ENCODE measurements at places on chromosomes 12 and 14.

GRCh38 chr14:69644814-69645213 lies 33.4 kb downstream of the SUSD6 start:
- no peak for DNase-seq

DNA sequence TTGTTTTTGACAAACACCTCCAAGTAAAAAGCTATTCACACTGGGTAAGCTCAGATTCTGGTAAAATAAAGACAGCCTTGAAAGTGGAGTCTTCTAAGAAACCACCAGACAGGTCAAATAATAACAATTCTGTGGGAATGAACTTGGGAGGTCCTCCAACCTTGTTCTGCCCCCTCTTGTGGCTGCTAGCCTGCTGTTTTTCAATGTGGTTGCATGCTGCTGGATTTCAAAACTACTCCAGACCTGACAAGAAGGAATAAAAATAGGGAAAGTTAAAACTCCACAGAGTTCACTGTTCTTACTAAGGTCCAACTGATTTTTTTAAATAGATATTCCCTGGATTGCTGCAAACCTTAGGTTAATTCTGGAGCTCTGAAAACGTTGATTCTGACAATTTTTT lies 32.2 kb upstream of the RIN3 start:
- no peak for DNase-seq

DNA sequence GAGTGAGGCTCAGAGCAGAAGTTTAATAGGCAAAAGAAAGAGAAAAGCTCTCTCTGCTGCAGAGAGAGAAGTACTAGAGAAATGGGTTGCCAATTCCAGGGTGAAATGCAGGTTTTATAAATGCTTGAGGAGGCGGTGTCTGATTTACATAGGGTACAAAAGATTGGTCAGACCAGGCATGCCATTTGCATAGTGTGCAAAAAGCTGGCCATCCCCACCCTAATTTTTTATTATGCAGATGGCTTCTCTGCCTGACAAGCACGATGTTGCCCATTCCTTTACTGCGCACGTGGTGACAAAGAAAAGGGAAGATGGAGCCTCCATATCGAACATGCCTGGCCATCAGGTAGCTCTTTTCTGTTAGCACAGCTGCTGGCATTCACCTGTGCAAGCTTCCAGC lies 209.3 kb upstream of the PPFIA2 start:
- no peak for DNase-seq

DNA sequence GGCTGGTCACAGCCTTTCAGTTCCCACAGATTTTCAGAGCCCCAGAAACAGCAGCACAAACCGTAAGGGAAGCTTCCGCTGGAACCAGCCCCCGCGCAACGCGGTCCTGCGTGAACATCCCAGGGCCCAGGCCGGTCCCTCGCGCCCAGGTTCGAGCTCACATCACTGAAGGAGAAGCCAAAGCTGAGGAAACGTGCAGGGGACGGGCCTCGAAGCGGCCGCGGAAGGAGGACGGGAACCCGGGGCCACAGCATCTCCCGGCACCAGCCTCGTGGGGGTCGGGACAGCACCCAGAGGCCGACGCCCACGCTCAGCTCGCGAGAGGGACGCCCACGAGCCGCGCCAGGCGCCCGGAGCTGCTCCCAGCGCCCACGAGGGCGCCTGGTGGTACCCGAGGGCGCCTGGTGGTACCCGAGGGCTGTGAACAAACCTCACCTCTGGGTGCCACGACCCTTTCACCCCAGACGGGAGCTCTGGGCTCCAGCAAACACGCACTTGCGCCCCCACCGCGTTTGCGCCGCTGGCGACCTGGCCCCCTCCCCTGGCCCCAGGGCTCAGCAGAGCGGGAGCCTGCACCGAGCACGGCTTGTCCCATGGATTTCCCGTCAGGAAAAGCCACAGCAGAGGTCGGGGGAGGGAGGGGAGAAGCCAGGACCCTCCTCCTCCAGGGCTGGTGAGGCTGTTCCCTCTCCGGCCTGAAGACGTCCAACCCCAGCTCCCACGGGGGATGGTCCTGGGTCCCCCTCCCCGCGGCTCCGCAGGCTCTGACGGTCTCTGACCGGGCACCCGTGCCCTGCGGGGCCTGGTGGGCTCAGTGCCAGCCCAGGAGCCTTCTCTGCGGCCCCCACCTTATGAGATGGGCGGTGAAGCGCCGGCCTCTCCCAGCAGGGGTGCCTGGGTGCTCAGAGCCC lies 6.9 kb downstream of the LRCOL1 start:
- no peak for DNase-seq

DNA sequence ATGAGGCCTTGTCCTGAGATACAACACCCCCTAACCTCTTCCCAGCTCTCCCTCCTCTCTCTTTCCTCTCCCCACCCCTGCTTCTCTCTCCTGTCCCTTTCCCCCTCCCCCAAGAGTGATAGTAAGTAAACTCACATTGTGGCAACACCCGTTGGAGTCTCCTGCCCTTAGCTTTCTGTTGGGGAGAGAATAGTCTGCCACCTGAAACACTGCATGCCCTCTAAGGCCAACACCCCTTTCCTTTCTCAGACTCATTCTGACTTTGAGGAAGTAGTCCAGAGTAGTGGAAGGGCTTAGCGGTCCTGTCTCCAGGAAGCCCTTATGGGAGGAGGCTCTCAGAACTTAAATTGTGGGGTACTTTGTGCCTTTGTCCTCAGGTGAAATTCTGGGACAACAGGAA lies 95.2 kb downstream of the PRKCH start:
- no peak for DNase-seq

DNA sequence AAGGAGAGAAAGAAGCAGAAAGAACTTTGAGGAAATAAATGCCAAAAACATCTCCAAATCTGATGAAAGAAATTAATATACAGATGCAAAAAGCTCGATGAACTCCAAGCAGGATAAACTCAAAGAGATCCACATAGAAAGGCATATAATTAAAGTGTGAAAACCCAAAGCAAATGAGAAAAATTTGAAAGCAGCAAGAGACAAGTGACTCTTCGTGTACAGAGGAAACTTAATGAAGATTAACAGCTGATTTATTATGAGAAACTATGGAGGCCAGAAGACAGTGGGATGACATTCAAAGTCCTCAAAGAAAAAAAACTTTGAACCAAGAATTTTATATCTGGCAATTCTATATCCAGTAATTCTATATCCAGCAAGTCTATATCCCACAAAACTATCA lies 163.0 kb upstream of the TMCC3 start:
- DNase-seq, result no peak

- DNase-seq, result no peak
Measured at GRCh38 chr12:79451978-79452377, 238.8 kb downstream of the PAWR start.

- no peak for DNase-seq
Measured at GRCh38 chr12:68158432-68158831, 1.1 kb downstream of the IFNG start.

DNA sequence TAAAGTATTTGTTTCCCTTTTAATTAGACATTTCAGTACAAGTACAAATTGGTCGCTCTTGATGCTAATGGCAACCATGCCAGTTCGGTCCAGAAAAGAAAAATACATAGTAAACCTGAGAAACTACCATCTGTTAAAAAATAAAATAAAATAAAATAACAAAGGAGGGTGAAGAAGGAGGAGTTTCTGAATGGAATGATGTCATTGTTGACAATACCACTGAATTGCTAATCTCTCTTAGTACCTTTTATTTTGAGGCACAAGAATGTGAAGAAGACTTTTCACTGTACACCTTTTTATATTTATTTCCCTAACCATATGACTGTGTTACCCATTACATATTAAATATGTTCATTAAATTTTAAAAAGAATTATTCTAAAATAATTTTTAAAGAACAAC lies 19.5 kb downstream of the SPX start:
- no peak for DNase-seq

- no peak for DNase-seq
Measured at GRCh38 chr14:56949828-56950227, 139.5 kb upstream of the OTX2 start.

- DNase-seq, result no peak
Measured at GRCh38 chr12:38025916-38026315, 290.7 kb upstream of the ALG10B start.

DNA sequence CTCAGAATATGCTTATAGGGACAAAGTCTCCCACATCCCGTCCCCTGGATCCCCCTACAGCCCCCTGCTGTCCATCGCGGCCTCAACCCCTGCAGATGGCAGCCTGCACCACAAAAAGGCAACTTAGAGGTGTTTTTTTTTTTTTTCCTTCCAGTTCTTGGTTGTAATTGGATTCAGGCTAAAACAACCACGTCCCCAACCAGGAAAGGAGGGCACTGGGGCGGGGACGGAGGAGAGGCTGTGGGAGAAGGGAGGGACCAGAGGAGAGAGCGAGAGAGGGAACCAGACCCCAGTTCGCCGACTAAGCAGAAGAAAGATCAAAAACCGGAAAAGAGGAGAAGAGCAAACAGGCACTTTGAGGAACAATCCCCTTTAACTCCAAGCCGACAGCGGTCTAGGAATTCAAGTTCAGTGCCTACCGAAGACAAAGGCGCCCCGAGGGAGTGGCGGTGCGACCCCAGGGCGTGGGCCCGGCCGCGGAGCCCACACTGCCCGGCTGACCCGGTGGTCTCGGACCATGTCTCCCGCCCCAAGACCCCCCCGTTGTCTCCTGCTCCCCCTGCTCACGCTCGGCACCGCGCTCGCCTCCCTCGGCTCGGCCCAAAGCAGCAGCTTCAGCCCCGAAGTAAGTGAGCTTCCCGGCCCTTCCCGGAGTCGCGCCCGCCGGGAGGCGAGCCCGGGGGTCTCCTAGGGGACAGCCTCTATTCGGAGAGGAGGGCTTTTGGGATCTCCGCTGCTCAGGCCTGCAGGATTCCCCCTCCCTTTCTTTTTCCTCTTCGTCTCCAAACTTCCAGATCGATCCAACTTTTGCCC lies at the start of gene MMP14:
TSS of gene MMP14 (plus strand) at position 285 of the 813 bp plus-strand sequence. CDS start at position 518, 233 bp downstream.
- DNase-seq, result no peak

GRCh38 chr12:38782359-38782758 lies 123.0 kb downstream of the CPNE8 start:
- no peak for DNase-seq

- DNase-seq, result no peak
Measured at GRCh38 chr12:22687361-22688076, 62.5 kb downstream of the ETNK1 start.

DNA sequence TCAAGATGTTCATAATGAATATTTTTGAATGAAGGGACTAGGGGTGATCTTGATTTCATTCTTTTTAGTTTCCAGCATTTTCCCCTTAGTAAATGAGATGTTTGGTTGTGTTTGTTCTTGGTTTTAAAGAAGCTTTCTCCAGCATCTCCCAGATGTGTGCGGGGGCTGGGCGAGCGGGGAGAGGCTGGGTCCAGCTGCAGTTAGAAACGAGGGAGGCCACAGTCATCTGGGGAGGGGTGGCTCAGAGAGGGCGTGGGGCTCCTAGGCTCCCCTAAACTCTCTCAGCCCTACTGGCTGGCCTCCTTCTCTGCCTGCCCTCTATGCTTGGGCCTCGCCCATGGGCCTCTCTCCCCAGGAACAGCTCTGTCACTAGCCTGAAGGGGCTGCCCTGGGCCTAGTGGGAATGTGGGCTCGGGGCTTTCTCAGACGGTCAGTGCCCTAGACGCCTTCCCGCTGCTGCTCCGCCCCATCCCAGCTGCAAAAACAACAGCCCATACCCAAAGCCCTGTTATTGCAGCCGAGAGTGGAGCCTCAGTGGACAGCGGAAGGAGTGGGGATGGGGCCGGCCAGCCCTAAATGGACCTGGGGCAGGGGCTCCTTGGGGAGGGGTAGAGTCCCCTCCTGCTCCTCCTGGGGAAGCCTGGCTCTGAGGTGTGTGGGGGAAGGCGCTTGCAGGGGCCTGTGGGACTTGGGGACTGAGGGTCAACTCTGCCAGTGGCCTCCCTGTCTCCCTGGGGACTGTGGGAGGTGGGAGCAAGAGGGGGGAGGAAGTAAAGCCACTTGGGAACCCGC lies 18.3 kb upstream of the EIF2B2 start:
- no peak for DNase-seq

DNA sequence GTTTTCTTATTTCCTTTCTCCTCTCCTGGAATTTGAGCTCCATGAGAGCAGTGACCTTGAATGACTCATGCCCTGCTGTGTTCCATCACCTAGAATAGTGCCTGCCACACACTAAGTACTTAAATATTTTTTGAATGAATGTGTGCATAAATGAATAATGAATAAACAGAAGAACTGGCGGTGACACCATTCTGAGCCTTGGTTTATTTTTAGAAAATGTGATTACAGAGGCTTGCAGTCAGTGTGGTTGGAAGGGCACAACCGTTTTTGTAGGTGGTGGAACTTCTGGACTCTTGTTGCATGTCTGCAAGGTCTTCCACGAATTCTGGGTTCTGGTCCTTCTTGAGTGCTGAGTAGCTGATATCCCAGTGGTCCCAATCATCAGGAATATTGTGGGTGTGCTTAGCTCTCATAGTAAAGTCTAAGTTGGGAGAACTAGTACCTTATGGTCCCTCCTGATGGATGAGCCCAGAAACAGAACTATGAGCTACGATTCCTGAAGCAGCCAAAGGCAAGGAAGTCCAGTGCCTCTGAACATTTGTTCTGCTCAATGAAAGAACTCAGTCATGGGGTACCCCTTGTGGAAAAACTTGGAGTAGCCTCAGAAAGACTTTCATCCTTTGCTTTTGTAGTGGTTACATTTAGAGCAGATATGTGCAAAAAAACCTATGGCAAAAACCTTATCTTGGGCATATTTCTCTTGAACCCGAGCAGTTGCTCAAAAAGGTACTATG lies 28.8 kb upstream of the BHLHE41 start:
- DNase-seq, result no peak

Data from liver (tissue), 10 donors.